ENCODE measurements at places on chromosomes 5 and 9. TPM values are rescaled to one million over a fixed set of nuclear protein-coding genes. Genes with fewer than 3 reads are reported as not detected.

Gene PGM5
- 580 TPM for total RNA-seq

Gene MYMK
- not detected for total RNA-seq

Gene FCHSD1
- 13.7 TPM for total RNA-seq

GRCh38 chr5:111743988-111744387 is 13.0 kb downstream of the NREP start:
- DNase-seq: no peak

Gene SPATA31E1
- not detected for total RNA-seq

- no peak for DNase-seq
Observed at GRCh38 chr5:117487556-117487955, 912.9 kb upstream of the SEMA6A start.

GRCh38 chr5:67652201-67652600 is 455.6 kb upstream of the CD180 start:
- DNase-seq: no peak

Measured in esophagus muscularis mucosa (tissue), 4 donors.